8988T (cell line): ENCODE measurements at places on chromosomes 16 and 17.

DNA sequence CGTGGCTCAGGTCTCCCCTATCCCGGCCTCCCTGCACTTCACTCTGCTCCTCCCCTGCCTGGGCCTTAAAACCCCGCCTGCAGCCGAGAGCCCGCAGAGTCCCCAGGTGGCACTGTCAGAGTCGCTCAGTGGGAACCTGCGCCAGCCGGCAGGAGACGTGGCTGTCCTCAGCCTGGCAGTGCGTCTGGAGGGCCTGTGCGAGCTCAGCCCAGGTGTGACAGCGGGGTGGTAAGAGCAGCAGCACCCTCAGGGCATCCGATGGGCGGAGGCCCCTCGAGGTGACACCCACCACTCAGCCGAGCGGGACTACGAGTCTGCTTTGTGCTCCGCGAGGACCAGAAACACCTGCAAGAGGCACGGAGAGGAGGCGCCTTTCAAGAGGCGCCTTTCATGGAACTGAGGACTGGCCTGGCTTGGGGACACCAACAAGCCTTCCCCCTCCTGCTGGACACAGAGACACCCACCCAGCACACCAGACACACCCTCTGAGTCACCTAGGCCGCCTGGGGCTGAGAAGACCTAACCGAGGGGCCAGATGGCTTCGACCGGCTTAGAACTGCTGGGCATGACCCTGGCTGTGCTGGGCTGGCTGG lies at the start of gene CLDN9:
Gene CLDN9 (plus strand): TSS at position 96 of the 593 bp plus-strand sequence. CDS start 440 bp downstream, at position 536.
- DNase-seq = no peak

DNA sequence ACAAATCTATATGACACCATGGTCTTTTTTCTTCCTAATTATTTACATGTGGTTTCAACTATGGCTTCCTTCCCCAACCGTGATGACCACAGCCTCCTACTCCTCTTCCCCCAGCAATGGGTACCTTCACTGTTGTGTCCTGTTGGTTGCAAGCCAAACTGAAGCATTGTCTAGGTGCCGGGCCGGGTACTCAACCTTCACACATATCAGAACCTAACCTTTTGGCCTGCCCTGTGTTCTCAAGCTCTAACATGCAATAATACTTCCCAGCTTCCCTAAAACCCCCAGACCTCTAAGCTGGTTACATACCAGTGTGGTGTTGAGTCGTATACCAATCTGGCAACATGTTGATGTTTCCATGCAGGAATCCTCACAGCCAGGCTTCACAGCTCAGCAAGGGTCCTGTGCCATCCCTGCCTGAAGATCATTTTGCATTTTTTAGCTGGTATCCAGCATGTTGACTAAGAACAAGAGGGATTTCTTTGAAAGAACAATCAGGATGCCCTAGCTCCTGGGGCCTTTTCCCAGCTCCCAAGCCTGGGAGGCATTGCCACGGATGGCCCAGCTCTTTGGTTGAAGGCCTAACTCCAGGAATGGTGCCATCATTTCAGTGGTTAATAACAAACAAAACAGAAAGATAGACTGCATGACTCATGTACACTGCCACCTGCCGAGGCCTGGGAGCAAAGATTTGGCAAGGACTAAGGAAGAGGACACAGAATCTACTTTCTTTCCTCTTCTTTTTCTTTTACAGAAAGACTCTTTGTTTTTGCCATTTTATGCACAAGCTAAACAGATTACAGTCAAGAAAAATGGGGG lies 373.7 kb upstream of the SALL1 start:
- no peak for DNase-seq

DNA sequence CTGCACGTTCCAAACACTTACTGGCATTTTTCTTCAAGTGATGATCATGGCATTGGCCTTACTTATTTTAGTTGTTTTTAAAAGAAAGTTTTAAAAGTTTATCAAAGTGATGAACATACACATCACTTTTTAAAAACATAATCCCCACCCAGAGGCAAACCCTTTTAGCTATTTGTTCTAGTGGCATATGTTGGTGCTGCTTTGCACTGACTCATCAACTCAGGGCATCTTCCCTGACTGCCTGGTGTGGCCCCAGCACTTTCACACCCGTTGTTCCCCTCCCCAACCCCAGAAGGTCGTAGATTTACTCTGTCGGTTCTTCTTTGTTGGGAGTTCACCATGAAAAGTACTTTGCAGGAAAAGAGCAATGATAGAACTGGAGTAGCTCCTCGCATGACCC lies 161.3 kb downstream of the RPTOR start:
- no peak for DNase-seq

- DNase-seq = no peak
These were observed 72.0 kb upstream of the DNAJA2 start for GRCh38 chr16:47045459-47045858.

GRCh38 chr17:7060165-7060891 lies 16.4 kb upstream of the SLC16A11 start:
- DNase-seq = peak; percentile 46

DNA sequence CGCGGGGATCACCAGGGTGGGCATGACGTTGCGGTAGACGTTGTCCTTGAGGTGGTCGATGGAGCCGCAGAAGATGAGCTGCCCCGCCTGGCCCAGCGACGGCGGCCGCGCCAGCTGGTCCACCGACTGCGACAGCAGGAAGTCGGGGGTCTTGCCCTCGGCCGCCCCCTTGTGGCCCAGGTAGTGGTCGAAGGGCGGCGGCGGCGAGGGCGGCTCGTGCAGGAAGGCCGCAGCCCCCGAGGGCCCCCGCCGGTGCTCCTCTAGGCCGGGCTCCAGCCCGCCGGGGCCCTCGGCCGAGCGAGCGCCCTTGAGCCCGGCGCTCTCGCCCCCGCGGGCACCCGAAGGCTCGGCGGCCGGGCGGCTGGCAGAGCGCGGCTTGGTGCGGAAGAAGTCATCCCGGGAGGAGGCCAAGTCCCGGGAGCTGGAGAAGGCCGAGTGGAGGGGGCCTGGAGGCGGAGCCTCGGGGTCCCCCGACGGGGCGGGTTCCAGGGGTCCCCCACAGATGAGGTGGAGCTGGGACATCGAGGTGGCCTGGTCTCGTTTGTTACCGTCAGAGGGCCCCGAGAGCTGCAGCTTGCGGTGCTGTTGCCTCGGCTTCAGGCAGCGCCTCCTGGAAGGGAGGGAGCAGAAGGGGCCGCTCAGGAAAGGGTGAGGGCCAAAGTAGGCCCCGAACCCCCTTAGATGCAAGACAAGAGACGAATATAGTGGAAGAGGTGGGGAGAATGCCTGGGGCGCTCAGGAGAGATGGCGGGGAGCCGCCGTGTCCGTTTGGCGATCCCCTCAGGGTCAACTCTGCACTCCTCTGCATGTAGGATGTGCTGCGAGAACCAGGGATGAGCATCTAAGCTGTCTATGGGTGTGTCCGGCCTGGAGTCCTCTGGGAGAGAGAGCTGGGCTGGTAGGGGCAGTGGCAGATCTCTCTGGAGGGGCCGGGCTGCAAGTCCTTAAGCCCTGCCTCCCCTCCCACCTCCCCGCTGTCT lies 8.8 kb downstream of the FAM171A2 start:
- no peak for DNase-seq

GRCh38 chr17:72901083-72901482 lies 191.4 kb downstream of the SLC39A11 start:
- no peak for DNase-seq
